SK-MEL-5 (cell line): ENCODE measurements at places on chromosomes 1 and 21.

GRCh38 chr1:216215169-216215568, 208.1 kb downstream of the USH2A start:
- DNase-seq = no peak

DNA sequence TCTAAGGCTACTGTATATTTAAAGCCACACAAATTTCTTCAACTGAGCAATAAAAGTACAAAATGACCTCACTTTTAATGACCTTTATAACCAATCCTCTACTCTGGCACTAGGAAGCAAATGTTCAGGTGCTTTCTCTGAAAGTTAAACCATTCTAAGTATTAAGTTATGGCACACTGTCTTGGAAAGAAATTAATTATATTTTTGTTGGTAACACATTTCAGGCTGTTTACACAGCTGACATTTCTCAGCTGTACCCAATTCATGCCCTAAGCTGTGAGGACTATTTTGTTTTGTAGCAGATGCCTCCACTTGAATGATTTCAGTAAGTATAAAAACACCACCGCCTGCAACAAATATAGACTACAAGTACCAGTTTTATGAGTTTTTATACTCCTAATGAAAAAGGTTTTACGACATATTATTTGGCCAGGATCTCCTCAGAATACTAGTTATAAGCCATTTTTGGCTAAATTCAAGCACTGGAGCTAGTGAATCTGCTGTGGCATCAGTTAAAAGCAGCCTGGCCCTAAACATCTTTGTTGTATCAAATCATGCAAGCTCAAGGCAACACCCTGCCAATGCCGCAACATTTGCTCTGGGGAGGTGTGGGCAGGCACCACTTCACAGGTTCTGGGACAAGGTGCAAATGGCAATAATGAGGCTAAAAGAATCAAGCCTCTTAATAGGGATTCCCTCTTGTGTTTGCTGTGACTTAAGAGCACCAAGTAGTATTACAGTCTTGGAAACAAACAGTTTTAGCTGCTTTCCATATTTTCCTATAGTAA, 228.4 kb upstream of the DMRTA2 start:
- DNase-seq = no peak

- peak; percentile 58 for DNase-seq
Measured at GRCh38 chr1:222288053-222288452, 259.9 kb downstream of the HHIPL2 start.

DNA sequence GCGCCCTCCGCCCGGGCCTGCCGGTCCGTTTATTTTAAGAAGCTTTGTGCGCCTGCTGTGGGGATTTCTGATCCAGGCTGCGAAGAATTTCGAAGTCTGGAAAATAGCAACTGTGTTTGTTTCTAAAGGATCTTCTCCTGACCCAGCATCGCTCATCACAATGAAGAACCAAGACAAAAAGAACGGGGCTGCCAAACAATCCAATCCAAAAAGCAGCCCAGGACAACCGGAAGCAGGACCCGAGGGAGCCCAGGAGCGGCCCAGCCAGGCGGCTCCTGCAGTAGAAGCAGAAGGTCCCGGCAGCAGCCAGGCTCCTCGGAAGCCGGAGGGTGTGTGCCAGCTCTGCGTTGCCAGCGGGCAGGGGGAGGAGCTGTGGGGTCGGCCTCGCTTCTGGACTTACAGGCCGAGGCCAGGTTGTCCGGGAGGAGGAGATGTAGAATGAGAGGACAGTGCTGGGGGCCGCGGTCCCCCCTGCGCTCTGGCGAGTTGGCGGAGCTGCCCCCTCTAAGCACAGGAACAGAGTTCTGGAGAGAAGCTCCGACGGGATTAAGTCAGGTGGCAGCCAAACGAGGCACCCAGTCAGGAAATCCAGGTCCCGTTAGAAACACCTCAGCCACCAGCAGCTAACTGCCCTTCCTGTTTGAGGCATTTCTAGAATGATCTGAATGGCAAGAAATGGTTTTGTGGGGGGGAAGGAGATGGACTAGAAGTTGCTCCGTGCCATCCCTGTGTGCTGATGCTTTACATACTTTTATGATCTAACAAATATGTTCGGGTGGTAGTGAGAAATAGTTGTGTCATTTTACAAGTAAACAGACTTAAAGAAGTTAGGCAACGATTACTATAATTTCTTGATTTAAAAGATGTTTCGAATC, 948 bp downstream of the TXLNA start:
- peak; percentile 28 for DNase-seq

GRCh38 chr1:25442178-25442577, 11.5 kb downstream of the MACO1 start:
- DNase-seq = no peak

DNA sequence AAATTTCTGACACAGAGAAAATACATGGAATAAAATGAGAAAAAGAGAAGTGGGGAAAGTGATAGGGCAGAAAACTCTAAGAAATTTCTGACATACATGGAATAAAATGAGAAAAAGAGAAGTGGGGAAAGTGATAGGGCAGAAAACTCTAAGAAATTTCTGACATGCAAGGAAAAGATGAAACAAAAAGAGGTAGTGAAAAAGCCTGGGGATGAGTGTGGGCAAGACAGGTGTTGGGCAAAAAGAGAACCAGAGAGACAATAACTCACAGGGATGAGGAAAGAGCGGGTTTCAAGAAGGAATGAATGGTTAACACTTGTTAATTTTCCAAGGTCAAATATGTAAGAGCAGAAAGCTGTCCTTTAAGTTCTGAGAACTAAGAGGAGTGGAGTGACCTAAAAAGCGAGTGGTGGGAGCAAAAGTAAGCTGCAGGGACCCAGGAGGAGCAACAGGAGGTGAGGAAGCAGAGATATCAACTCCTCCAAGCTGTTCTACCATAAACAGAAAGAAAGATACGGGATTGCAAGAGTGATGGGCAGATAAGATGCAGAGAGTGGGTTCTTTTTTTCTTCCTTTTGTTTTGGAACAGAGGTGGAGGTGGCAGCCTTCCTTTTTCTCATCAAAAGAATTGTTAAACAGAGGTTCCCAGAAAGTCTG, 29.9 kb upstream of the EXO1 start:
- DNase-seq = no peak

GRCh38 chr1:155307247-155307740, 1.4 kb upstream of the FDPS start:
- peak; percentile 85 for DNase-seq

- DNase-seq = no peak
Measured at GRCh38 chr1:43925846-43926245, 7.8 kb upstream of the ARTN start.

DNA sequence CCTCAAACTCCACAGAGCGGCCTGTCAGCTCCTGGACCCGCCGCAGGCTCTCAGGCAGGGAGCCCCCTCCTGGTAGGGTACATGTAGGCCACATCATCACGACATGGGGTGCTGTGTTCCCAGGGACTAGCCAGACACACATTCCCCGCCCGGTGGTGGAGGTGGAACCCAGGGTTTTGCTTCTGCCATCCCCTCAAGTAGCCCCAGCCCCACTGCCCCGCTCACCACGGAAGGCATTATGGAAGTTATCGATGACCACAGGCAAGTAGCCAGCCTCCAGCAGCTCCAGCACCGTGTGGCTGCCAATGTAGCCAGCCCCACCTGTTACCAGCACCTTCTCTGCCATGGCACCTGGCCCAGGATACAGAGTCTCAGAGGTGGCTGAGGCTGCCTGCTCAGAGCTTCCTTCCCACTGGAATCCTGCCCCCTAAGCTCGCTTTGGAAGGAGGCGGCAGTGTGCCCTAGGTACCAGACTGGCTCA, 1.9 kb downstream of the GALE start:
- no peak for DNase-seq
